ENCODE measurements at places on chromosomes 11 and 22.

DNA sequence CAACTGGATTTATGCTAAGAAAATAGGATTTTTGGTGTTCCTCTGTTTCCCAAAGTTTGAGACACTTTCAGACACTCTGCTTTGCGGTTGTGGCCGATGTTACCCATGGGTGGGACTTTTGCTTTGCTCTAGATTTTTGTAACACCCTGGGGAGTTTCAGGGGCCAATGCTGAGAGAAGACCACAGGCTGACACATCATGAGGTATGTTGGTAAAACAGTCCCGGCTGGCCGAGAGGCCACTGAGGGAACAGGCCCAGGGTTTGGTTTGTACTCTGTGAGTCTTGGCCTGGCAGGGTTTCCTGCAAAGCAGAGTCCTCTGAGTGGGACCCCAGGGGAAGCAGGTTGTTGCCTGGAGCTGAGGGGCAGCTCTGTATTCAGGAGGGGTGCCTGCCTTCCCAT, 78.5 kb upstream of the PITPNB start:
- DNase-seq, result no peak

GRCh38 chr11:16946477-16947282, 67.5 kb downstream of the PLEKHA7 start:
- DNase-seq, result no peak

DNA sequence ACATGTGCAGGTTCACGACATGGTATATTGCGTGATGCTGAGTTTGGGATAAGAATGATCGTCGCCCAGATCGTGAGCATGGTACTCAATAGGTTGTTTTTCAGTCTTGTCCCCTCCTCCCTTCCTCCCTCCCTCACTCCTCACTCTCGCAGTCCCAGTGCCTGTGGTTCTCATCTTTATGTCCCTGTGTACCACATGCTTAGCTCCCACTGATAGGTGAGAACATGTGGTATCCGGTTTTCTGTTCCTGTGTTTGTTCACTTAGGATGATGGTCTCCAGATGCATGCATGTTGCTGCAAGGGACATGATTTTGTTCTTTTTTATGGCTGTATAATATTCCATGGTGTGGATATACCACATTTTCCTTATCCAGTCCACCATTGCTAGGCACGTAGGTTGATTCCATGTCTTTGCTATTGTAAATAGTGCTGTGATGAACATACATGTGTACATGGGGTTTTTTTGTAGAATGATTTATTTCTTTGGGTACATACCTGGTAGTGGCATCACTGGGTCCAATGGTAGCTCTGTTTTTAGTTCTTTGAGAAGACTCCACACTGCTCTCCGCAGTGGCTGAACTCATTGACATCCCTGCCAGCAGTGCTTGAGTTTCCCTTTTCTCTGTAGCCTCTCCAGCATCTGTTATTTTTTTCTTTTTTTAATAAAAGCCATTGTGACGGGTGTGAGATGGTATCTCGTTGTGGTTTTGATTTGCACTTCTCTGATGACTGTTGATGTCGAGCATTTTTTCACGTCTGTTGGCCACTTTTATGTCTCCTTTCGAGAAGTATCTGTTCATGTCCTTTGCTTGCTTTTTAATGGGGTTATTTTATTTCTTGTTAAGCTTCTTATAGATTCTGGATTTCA, 16.4 kb downstream of the ZBED4 start:
- no peak for DNase-seq

GRCh38 chr11:7501251-7501650, 12.5 kb upstream of the PPFIBP2 start:
- DNase-seq, result no peak

DNA sequence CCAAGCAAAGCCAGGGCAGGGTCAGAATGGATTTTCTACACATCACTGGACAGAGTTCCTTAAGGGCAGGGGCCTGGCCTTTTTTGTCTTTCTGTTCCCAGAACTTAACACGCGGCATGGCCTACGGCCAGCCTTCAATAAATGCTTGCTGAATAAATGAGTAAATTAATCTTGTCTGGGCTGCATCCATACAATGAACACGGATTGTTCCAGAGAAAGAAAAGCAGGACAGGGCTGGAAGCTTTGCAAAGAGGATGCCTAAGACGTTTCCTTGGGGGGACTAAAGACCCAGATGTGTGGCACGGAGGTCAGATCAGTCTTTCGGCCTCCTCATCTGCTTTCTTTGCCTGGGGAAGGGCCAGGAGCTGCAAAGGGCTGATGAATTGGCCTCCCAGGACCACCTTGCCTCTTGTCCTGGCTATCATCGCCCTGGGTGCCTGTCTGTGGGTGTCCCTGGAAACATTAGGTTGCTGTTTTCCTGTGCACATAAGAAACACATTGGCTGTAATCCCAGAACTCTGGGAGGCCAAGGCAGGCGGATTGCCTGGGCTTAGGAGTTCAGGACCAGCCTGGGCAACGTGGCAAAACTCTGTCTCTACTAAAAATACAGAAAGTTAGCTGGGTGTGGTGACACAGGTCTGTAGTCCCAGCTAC, 20.8 kb upstream of the RFPL3 start:
- DNase-seq, result no peak

- peak; percentile 81 for DNase-seq
Measured at GRCh38 chr11:36744375-36745168, 146.5 kb upstream of the RAG2 start.

GRCh38 chr11:57402188-57403002, 11.9 kb upstream of the PRG2 start:
- DNase-seq, result no peak

DNA sequence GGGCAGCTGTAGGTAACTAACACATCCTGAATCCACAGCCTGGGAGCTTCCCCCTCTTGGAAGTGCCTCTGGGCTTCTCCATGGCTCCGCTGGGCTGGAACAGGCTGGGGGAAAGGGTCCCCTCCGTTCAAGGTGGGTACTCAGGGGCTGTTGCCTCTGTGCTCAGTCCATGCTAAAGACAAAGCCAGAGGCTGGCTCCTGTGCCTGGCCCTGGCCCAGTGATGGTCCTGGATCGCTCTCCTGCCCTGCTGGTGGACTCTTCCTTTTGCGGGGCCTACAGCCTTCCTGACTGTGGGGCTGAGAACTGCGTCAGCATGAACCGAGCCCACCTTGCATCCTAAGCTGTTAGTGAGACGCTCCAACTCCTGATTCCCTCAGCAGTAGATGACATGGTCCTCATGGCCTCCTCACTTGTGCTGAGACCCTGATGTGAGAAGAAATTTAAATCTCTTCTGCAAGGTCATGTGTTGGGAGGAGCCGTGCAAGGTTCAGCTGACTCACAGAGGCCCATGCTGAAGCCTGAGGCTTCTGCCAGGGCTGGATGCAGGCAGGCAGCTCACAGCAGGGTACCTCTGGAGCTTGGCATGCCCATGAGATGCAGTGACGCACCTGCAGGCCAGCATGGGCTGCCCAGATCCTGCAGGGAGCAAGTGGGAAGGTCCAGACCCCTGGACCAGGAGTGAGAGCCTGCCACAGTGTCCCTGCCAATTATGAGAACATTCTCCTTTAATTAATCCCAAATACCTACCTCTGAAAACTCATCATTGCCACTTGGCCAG, 1285.5 kb downstream of the TBC1D22A start:
- DNase-seq, result no peak

GRCh38 chr11:12918667-12919066, 90.4 kb upstream of the RASSF10 start:
- no peak for DNase-seq

DNA sequence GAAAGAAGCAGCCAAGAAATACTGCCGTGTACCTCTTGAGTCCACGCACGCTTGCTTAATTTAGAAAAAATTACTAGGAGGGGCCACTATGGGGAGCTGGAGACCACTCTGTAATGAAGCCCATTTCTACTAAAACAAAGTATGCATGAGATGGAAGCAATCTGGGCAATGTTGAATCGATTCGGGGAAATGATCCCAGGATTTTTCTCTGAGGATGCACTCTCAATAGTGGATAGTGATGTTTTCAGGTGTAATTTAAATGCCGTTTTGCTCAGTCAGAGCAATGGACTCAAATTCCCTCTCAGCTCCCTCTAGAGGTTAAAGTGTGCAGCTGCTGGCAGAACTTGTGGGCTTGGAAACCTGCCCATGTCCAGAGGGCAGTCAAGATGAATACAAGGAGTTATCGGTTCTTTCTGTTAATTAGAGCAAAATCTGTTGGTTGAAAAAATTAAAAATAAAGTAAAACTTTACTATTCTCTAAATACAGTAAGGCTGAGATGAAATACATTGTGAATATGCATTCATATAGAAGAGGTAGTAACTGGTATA, 64.1 kb downstream of the ME3 start:
- peak; percentile 68 for DNase-seq

DNA sequence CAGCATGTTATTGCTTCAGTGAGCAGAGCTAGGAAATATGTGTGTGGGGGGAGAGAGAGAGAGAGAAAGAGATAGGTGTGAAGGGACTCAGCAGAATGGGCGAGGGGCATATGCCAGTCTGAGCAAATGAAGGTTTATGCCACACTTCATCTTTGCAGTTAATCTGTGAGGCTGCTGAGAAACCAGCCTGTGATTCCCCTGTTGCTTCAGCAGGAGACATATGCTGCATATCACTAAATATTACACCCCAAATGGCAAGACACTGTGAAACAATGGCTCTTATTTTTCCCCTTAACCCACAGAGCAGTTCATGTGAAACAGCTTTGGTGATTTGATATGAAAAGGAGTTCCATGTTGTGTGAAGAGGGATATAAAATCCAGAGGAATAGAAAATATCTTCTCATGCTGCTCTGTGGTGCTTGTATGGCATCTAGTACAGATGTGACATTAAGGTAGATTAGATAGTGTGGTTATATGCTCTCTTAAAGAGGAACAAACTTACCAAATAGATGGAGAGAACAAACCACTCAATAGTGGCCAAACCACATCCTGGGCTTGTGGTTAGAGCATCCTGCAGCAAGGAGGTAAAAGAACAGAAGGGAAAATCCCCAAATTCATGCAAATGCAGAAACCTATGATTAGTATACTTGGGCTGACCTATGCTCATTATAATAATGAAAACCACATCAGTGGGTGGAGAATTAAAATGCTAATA, 864.2 kb downstream of the FAM181B start:
- peak; percentile 53 for DNase-seq

DNA sequence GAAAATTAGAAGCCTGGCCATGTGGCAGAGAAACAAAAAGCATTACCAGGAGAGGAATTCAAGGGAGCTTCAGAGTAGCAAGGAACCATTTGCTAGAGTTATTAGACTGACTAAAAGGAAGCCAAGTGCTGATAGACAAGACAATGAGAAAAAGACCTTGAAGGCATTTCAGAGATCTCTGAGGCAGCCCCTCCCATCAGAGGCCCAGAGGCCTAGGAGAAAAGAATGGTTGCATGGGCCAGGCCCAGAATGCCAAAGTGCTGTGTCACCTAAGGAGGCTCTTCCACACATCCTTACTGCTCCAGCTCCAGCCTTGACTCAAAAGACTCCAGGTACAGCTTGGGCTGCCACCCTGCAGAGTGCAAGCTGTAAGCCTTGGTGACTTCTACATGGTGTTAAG, 61.8 kb upstream of the POU2AF2 start:
- no peak for DNase-seq

DNA sequence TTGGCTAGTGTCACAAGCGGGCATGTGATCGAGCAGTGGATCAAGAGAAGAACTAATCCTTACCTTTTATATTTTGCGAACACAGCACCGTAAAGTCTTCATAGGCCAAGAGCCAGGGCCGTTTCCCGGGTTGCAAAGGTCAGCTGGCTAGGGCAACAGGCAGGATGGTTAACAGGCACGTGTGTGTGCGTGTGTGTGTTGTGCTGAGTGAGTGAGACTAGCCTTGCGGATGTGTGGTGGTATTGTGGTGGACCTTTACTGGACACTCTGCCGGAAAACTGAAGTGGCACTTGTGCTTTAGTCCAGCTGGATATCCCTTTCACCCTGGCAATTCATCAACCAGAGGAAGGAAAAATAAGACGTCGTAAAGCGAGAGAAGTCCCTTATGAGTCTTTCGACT, 176.7 kb downstream of the BCR start:
- DNase-seq, result no peak

DNA sequence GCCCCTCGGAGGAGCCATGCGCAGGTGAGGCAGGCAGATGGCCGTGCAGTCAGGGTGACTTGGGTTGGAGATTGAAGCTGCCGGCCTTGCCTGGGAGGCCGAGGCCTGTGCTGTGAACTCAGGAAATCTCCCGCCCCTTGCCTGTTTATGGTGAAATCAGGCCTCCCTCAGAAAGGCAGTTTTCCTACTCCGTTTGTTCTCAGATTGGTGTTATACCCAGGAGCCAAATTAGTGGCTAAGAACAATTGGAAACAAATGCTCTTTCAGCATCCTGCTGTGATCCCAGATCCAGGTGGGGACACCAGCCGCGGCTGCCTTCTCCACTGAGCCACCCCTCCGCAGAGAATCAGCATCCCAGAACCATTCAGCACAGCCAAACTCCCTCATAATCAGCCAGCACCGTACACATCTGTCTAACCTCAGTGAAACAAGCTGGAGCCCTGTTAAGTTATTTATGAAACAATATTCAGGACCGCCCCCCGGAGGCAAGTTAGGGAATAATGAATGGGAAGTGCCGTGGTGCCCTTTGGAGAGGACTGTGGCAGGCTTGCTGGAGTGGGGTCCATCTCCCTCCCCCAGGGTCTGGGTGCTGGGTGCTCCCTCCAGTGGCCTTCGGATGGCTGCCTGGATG, 60.0 kb downstream of the PKNOX2 start:
- DNase-seq, result no peak

DNA sequence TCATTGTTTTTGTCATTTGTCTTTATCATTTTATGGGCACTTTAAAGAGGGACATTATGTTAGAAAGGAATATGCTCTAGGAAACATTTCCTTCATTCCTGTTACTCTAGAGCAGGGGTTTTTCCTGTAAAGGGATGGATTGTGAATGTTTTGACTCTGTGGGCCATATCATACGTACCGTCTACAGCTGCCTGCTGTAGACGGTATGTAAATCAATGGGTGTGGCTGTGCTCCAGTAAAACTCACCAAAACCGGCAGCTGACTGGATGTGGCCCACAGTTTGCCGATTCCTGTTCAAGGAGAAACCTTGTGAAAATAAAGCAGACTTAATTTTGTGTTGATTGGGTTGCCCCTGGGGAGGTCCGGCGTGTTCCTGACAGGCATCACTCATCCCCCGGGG, 7.3 kb downstream of the IGHMBP2 start:
- DNase-seq, result no peak

DNA sequence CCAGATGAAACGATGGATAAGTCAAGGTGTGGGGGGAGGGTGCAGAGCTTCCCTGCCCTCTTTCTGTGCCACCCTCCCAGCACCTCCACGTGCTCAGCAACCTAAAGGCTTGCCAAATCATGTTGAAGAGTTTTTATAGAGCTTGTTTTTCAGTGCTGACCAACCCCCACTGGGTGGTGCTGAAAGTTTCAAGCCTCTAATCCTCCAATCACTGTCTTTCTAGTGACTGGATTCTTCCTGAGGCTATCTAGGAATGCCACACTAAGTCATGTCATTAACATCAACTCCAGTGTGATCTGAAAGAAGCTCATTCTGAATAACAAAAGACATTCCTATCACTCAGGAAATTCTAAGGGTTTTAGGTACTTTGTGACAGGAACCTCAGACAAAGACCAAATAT, 382.6 kb downstream of the DYNC2H1 start:
- DNase-seq, result no peak

DNA sequence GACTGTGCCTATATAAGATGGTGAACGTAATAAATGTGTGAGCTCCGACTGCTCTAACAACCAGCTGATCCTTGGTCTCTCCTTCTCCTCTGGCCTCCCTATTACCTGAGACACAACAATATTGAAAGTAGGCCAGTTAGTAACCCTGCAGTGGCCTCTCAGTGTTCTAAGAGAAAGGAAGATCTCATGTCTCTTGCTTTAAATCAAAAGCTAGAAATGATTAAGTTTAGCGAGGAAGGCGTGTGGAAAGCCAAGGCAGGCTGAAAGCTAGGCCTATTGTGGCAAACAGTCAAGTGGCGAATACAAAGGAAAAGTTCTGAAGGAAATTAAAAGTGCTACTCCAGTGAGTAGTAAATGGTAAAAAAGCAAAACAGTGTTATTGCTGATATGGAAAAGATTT, 39.5 kb downstream of the HIPK3 start:
- DNase-seq, result no peak
